MCF 10A (cell line): ENCODE measurements at places on chromosomes 12 and 14.
A peak's percentile ranks its signal among the peaks of the same experiment; 100 is the strongest.

DNA sequence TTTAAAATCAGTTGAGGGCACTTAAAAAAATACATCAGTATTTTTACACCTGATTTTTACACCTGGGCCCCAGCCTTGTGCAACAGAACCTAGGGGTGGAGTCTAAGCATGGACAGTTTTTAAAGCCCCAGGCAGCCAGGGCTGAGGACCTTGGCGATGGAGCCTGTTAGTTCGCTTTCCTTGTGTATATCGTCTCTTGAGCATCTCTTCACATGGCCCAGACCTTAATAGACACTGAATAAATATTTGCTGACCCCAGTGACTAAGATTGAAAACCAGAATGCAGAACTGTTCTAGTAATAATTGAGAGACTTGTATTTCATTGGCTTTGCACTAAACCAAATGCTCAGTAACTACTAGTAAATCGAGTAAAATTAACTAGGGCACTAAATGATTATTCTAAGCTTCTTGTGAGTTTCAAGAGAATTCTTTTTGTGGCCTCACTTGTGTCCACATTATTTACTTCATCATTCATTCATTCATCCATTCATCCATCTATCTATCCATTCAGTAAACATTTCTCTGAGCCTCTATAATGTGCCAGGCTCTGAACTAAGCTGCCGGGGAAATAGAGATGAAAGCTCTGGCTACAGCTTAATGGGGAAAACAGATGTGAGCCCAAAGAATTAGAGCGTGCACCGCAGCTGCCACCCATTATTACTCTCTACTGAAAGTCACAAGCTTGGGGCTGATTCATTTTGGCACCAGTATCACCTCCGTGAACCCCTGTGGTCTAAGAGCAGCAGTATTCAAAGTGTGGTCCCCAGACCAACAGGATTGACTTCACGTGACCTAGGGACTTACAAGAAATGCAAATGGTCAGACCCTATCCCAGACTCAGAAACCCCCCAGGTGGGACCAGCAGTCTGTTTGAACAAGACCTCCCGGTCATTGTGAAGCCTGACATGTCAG lies 30.7 kb upstream of the BCL7A start:
- DNase-seq, result no peak

DNA sequence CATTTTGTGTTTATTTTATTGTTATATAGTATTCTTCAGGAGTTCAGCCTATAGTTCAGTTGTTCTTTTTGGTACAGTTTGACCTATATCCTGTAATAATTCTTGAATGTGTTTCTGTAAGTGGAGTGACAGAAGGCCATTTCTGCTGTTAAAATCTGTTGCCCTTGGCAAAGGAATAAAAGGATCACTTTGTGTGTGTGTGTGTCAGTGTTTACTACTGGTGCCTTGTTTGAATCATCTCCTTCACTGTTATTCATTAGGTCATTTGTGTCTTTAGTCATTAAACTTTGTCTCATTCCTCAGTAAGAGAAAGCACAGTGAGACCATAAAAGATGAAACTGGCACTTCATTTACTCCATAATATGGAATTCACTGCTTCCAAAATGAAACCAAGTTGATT lies 130.7 kb downstream of the TMTC2 start:
- no peak for DNase-seq

GRCh38 chr14:90612801-90613200 lies 203.4 kb downstream of the TTC7B start:
- DNase-seq, result no peak

- DNase-seq, result no peak
These were observed 5.2 kb downstream of the DPF3 start for GRCh38 chr14:72888636-72889201.

- no peak for DNase-seq
These were observed 30.4 kb upstream of the PKP2 start for GRCh38 chr12:32926963-32927362.

DNA sequence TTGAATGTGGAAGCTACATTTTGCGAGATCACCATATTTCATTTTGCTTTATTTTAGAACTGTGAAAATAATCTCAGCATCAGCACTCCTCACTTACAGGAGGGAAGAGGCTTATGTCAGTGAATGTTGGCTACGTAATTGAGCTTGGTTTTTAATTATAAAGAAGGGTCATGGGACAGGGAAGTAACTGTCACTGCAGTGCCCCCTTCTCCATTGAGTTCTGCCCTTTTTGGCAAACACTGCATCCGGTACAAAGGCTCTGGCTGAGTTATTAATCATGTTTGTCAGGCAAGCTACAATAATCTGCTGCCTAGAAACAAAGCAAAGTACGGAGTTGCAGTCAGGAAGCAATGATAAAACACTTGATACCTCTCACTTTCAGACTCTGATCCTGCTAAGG lies 546.7 kb downstream of the SNAPC1 start:
- DNase-seq, result no peak

DNA sequence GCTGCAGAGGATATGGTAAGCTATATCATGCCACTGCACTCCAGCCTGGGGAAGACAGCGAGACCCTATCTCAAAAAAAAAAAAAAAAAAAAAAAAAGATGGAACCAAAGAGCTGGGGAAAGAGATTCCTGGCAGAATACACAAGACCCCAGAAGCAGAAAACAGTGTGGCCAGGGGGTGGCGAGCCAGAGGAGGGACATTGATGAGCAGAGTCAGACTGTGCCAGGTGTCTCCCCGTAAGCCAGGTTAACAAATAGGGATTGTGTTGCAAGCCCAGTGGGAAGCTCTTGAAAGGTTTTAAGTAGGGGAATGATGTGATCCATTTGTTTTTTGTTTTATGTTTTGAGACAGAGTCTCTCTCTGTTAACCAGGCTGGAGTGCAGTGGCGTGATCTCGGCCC lies 56.1 kb downstream of the FIGNL2 start:
- no peak for DNase-seq

DNA sequence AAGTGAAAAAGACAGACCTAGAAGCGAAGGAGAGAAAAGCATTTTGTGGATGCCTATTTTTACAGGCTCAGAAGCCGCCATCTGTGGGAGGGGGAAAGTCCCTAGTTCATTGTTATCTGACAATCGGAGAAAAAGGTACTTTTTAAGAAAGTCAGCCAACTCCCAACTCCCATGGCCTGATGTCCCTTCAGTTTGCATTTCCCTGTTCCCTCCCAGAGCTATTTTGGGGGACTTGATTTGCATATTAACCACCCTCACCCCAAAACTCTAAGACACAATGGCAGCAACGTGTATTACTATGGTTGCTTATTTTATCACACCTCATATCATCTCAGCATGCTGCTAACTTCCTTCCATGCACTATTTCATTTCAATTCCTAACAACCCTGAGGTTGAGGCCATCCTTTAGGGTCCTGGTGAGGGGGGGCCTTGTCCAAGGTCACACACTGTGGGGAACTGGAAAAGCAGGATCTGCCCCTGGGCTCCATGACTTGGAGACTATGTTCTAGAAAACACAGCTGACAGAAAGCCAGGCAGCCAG lies 18.7 kb downstream of the HVCN1 start:
- no peak for DNase-seq

DNA sequence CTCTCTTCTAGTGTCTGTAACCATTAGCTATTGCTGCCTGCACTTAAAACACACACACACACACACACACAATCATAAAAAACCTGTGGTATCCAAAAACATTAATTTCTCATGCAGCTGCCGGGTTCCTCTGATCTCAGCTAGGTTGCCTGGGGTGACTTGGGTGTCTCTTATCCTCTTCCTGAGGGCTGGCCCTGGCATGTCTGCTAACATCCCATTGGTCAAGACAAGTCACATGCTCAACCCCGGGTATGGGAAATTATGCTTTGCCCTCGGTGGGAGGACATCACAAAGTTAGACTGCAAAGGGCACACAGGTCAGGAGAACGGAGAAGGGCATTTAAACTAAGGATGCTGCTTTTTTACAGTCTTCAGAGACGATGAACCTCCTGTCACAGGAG lies 55.7 kb downstream of the TRPV4 start:
- peak; percentile 52 for DNase-seq
